Stimulated activated naive CD8-positive, alpha-beta T cell treated with anti-CD3 and anti-CD28 coated beads, Interleukin-15, amount 100 ng/mL, for 72 hours (primary cell): ENCODE measurements at places on chromosomes 16 and 17.

DNA sequence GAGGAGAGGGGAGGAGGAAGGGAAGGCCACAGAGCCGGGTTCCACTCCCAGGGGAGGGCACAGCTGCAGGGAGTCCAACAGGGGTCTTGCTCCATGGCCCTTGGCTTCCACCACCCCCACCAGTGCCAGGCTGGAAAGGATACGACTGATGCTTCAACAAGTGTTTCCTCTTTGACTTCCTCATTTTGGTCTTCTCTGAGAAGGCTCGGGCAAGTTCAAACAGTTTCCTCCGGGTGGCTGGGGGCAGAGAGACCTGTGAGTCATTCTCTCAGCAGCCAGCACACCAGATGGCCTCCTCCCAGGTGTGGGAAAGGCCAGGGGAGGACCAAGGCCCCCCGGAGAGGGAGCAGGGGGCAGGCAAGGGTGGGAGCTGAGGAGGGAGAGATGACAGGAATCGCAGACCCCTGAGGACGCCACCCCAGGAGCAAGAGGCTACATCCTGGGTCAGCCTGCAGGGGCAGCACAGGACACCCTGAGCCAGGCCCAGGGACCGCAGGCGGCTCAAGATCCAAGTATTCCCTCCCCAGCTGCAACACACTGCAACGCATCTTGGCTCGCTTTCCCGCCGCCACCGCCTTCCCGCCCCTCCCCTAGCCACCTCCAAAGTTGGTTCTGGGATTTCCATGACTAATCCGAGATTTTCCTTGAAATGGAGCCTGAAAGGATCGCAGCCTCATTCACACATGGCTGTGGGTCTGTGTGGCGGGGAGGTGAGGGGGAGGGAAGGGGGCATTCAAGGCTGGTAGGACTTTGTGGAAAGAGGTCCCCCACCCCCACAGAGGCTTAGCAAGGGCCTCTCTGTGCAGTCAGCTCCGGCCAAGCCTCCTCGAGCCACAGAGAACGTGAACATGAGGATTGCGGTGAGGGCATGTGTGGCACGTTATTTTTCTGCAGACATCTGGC lies 18.4 kb upstream of the MRPS23 start:
- DNase-seq: peak; percentile 34

DNA sequence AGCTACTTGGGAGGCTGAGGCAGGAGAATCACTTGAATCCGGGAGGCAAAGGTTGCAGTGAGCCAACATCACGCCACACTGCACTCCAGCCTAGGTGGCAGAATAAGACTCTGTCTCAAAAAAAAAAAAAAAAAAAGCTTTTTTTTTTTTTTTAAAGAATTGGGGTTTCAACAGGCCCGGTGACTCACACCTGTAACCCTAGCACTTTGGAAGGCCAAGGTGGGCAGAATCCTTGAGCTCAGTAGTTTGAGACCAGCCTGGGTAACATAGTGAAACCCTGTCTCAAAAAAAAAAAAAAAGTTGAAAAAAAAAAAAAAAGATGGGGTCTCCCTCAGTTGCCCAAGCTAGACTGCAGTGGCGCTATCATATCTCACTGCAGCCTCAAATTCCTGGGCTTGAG lies 6.6 kb upstream of the HEXIM2 start:
- DNase-seq: no peak

GRCh38 chr16:24670623-24671454 lies 58.6 kb upstream of the TNRC6A start:
- no peak for DNase-seq

DNA sequence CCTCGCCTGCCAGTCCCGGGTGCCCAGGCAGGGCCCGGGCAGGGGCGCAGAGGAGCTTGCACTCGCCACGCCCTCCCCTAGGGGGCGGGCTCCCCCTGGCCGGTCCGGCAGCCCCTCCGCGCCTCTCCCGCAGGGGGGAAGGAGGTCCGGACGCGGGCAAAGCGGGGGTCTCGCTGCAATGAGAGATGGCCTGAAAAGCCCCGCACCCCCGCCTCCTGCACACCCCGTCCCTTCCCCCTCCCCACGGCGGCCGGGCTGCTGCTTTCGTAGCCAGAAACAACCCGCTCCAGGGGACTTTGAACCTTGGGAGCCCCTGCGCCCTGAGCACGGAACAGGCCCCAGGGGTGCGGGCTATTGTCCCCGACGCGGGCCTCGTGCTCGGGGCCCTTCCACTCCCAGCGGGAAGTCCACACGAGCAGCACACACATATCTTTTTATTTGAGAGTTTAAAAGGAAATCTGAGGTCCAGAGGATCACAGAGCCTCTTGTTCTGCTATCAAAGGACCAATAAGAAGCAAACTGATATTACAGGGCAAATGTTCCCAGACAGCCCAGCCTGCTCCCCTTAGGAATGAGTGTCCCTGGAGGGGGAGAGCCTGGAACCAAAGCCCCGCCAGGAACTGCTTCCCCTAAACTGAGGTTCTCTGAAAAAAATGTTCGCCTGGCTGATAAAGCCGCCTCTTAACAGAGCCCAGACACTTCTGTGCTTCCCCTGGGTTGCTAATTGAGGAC lies 5.8 kb upstream of the CBX4 start:
- peak; percentile 62 for DNase-seq

GRCh38 chr16:14339694-14340093 lies 268.6 kb downstream of the MRTFB start:
- no peak for DNase-seq

DNA sequence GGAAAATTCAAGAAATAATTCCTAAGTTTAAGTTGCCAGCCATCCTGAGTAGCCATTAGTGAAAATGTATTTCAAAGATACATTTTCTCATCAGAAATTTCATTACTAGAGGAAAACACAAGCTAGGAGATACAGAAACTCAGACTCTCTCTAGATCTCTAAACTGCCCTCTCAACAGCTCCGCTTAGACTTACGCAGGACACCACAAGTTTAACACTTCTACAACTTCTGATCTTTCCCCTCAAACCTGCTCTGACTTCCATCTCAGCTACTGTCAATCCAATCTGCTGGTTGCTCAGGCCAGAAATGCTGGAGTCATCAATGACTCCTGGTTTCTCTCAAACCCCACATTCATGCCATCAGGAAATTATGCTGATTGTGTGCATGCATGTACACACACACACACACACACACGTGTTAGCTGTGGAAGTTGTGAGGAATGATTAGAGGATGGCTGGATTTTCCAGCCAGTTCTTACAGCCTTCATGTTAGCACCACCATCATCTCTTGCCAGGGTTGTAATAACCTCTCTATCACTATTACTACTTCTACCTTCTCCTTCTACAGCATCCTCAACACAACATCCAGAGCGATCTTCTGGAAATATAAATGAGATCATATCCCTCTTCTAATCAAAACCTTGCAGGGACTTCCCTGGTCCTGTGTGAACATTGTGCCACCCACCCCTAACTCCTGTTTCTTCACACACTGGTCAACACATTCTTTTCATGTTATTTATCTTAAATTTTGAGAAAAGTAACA lies 47.1 kb downstream of the COX10 start:
- DNase-seq: peak; percentile 11

DNA sequence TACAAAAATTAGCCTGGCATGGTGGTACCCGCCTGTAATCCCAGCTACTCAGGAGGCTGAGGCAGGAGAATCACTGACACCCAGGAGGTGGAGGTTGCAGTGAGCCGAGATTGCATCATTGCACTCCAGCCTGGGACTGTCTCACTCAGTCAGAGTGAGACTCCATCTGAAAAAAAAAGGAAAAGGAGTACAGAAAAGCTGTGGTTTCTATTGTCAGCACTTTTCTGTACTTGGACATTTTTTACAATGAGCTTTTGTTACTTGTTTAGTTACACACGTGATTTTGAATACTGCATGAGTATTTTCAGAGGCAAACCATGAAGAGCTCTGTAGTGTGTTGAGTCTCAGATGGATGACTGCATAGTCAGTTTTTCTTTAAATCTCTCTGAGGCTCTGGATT lies 26.3 kb downstream of the ZC3H18 start:
- DNase-seq: no peak

DNA sequence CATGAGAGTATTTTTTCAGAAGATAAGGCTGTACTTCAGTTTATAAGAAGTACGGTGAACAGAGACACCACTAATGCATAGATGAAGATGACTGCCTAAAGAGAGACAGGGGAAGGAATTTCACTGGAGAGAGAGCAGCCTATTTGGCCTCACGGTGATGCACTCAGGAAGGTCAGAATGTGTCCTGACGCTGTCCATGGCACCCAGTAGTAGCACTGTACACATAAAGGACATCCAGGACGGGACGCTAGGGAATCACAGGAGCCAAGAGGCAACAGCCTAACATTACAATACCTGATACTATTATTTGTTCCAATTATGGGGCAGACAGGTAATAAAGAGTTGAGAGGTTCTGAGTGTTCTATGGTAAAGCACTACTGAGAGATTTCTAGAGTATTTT lies 24.9 kb upstream of the LRRC37A start:
- DNase-seq: no peak

GRCh38 chr17:4987767-4988567 lies 492 bp upstream of the CAMTA2 start:
- DNase-seq: no peak

DNA sequence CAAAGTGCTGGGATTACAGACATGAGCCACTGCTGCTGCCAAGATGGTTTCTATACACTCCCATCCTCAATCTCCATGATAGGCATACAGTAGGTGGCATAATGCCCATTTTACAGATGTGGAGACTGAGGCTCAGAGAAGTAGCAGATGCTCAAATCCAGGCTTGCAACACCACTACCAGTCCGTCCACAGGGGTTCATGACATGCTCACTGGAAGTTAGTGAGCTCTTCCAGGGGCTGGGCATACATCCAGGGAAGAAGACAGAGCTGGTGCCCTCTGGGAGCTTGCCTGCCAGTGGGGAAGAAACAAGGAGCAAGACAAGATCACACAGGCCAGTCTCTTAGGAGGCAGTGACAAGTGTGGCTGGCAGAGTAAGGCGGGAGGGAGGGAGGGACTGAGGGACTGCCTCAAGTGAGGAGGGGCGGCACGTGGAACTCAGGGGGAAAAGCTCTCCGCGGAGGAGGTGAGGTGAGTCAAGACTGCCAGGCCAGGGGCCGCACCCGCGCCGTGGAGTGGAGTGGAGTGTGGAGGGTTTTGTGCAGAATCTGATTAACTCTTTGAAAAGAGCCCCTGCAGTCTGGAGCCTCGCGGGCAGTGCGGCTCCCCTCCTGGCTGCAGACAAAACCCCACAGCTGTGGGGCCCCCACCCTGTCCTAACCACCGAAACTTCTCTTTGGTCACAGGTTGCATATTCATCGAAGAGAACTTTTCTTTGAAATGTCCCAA lies 27.9 kb downstream of the SREBF1 start:
- DNase-seq: peak; percentile 51

GRCh38 chr16:85602402-85603202 lies 10.5 kb upstream of the GSE1 start:
- no peak for DNase-seq

DNA sequence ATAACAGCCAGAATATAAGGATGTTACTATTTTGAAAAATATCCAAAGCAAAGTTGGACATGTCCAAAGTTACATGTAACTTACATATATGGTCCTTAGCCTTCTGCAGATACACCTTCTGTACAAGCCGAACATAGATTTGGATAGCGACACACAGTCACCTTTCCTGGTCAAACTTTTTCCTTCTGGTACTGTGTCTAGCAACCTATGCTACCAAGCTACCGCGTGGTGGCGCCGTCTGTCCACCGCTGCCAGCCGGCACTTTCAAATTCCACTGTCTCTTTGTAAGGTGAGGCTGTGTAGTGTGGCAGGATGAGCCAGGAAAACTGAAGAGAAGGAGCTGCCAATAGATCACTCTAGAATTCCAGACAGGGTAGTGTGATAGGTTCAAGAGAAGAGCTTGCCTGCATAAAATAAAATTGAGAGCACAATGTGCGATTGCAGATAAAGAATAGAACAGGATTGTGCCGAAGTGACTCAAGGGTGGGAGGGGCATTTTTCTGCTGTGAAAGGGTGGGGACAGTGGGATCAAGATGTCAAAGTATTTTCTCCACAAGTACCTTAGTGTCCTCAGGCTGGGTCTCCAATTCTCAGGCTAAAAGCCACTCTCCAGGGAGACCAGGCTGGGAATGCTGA lies 366.9 kb downstream of the SLC39A11 start:
- peak; percentile 31 for DNase-seq

GRCh38 chr17:81673561-81674258 lies 7.2 kb downstream of the CCDC137 start:
- DNase-seq: no peak

DNA sequence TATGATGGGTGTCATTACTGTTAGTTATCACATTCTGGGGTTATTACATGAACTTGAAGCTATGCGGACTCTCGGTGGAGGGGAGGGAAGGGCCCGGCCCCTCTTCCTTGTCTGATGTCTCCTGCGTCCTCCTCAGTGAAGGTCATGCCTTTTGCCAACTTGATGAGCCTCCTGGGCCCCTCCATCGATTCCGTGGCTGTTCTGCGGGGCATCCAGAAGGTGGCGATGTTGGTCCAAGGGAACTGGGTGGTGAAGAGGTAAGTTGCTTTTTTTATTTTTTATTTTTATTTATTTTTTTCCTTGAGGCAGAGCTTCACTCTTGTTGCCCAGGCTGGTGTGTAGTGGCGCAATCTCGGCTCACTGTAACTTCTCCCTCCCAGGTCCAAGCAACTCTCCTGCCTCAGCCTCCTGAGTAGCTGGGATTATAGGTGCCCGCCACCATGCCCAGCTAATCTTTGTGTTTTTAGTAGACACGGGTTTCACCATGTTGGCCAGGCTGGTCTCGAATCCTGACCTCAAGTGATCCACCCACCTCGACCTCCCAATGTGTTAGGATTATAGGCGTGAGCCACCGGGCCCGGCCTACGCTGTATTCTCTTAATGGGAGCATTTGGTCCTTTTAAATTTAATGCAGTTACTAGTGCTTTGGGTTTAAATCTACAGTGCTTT lies 21.6 kb downstream of the POLR3E start:
- DNase-seq: peak; percentile 61

GRCh38 chr17:69246726-69247375 lies 18.2 kb upstream of the ABCA10 start:
- DNase-seq: no peak

DNA sequence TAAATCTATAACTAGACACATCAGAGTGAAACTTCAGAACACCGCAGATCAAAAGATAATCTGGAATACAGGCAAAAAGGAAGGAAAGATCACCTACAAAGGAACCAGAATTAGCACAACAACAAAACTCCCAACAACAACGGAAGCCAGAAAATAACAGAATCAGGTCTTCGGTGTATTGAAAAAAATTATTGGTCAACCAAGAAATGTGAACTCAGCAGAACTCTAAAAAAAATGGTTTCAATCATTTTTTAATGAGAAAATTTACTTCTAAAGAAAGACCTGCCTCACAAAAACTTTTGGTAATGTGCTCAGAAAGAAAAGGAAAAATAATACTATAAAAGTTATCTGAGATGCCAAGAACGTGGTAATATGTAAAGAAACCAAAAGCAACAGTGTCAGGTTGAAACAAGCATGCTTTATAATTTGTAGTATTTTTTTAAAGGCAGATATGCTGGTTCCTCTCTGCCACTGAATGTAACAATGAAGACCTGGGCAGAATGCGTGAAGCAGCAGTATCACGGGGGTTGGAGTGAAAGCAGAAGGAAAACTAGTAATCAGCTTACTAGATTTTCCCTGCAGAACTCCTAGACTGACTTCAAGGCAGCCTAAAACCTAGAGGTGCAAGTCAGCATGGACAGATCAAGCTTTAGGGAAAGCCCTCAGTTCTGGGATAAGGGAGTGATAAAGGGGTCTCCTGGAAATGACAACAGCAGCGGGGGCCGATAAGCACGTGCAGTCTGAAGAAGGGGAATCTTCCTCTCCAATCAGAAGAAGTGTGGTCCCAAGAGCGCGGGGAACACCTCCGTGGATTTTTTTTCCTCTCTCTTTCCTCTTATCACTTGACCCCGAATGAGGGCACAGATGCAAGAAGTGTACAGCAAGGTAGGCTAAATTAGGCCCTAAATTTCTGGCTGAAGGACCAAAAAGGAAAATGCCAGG lies 80.9 kb upstream of the TEKT1 start:
- no peak for DNase-seq
